ENCODE measurements at places on chromosomes 3 and 15.

- no peak for DNase-seq
- no peaks in the 10 kb centered on the region for H3K27me3 ChIP-seq
- H3K27ac ChIP-seq, result no peak overlapping the region
- H3K4me3 ChIP-seq, result no peak overlapping the region
- no peaks in the 10 kb centered on the region for H3K36me3 ChIP-seq
- H3K4me1 ChIP-seq, result no peaks in the 10 kb centered on the region
These were observed 8.7 kb upstream of the RASA2 start for GRCh38 chr3:141478139-141478538.

GRCh38 chr3:165442061-165442460, 245.9 kb upstream of the SLITRK3 start:
- no peak overlapping the region for H3K4me3 ChIP-seq
- H3K4me1 ChIP-seq, result no peaks in the 10 kb centered on the region
- H3K27me3 ChIP-seq, result peaks cover 2% of the 10 kb centered on the region
- DNase-seq, result no peak
- no peak overlapping the region for H3K27ac ChIP-seq
- H3K36me3 ChIP-seq, result no peaks in the 10 kb centered on the region

- H3K36me3 ChIP-seq, result no peaks in the 10 kb centered on the region
- H3K4me3 ChIP-seq, result no peak overlapping the region
- no peak for DNase-seq
- H3K27ac ChIP-seq, result no peak overlapping the region
- no peaks in the 10 kb centered on the region for H3K4me1 ChIP-seq
These were observed 242.1 kb downstream of the ZIC1 start for GRCh38 chr3:147651107-147651778.

GRCh38 chr3:112531358-112531781, 30.4 kb downstream of the ATG3 start:
- no peaks in the 10 kb centered on the region for H3K4me1 ChIP-seq
- DNase-seq, result peak; percentile 6
- no peaks in the 10 kb centered on the region for H3K27me3 ChIP-seq
- no peak overlapping the region for H3K4me3 ChIP-seq
- H3K36me3 ChIP-seq, result peaks cover 89% of the 10 kb centered on the region

DNA sequence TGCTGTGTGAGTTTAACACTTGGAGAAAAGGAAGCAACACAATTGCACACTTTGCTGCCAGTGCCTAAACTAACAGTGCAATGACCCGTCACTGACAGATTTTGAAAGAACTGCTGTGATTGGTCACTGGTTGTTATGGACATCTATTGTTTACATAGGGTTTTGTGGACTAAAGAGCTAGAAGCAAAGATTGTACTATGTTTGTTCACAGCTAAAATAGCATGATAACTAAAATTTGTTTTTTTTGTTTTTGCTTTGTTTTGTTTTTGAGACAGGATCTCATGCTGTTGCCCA, 112.4 kb upstream of the GOLGA8J start:
- no peaks in the 10 kb centered on the region for H3K4me1 ChIP-seq
- no peaks in the 10 kb centered on the region for H3K36me3 ChIP-seq
- no peak for DNase-seq

GRCh38 chr15:100937171-100937570, 18.0 kb downstream of the LRRK1 start:
- H3K4me3 ChIP-seq, result no peak overlapping the region
- no peaks in the 10 kb centered on the region for H3K4me1 ChIP-seq
- H3K27ac ChIP-seq, result no peak overlapping the region
- DNase-seq, result no peak

- no peaks in the 10 kb centered on the region for H3K27me3 ChIP-seq
- no peaks in the 10 kb centered on the region for H3K4me1 ChIP-seq
- H3K27ac ChIP-seq, result no peak overlapping the region
- no peak for DNase-seq
- H3K4me3 ChIP-seq, result no peak overlapping the region
These were observed 31.6 kb downstream of the SAXO2 start for GRCh38 chr15:82294061-82294690.

GRCh38 chr3:23496165-23496564, 293.0 kb downstream of the UBE2E2 start:
- H3K27ac ChIP-seq, result no peak overlapping the region
- DNase-seq, result no peak
- H3K36me3 ChIP-seq, result no peaks in the 10 kb centered on the region

DNA sequence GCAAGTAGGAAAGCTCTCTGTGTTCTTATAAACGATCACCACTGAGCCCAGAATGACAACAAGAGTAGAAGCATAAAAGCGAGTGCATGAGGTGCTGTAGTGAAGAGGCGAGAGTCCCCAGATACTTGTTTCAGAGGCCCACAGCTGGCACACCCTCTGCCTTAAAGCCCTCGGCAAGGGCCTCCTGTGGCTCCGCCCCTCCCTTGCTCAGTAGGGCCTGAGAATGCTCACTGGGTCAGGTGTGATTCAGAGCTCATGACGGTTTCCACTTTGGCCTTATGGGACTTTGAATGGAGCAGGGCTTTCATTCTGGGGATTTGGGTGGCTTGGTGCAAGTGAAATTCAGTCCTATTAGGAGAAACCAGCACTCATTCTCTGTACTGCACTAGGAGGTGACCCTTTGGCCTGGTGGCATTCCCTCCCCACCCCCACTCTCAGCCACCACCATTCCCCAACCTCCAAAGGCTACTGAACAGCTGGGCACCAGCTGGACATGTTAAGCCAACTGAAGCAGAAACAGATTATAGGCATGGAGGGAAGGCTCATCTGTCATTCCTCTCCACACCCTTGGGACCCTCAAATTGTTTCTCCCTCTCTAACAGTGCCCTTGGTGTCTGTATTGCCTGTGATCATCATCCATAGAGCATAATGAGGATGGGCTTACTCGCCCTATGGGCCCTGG, 109.6 kb upstream of the CTDSPL start:
- peaks cover 6% of the 10 kb centered on the region for H3K4me1 ChIP-seq
- H3K36me3 ChIP-seq, result no peaks in the 10 kb centered on the region
- H3K27me3 ChIP-seq, result no peaks in the 10 kb centered on the region
- no peak for DNase-seq
- no peak overlapping the region for H3K27ac ChIP-seq

DNA sequence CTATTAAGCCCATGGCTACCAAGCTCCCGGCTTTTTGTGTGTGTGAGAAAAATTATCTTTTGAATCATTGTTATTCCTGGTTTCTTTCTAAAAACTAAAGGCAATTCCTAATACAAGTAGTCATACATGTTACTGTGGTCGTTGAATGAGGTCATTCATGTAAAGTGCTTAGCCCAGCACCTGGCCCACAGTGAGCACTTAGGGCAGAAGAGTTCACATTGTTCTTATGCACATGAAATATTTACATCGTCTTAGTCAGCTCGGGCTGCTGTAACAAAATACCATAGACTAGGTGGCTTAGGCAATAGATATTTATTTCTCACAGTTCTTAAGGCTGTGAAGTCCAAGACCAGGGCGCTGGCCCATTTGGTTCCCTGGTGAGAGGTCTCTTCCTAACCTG, 216.1 kb downstream of the SHQ1 start:
- H3K36me3 ChIP-seq, result no peaks in the 10 kb centered on the region
- H3K4me3 ChIP-seq, result no peak overlapping the region
- H3K27me3 ChIP-seq, result no peaks in the 10 kb centered on the region

- H3K27me3 ChIP-seq, result no peaks in the 10 kb centered on the region
- H3K36me3 ChIP-seq, result no peaks in the 10 kb centered on the region
- no peaks in the 10 kb centered on the region for H3K4me1 ChIP-seq
These were observed 46.3 kb upstream of the CDV3 start for GRCh38 chr3:133527081-133527715.

GRCh38 chr3:53144862-53145712, 14.9 kb upstream of the RFT1 start:
- no peaks in the 10 kb centered on the region for H3K27me3 ChIP-seq
- H3K4me1 ChIP-seq, result peaks cover 2% of the 10 kb centered on the region
- no peak overlapping the region for H3K4me3 ChIP-seq
- no peak overlapping the region for H3K27ac ChIP-seq

DNA sequence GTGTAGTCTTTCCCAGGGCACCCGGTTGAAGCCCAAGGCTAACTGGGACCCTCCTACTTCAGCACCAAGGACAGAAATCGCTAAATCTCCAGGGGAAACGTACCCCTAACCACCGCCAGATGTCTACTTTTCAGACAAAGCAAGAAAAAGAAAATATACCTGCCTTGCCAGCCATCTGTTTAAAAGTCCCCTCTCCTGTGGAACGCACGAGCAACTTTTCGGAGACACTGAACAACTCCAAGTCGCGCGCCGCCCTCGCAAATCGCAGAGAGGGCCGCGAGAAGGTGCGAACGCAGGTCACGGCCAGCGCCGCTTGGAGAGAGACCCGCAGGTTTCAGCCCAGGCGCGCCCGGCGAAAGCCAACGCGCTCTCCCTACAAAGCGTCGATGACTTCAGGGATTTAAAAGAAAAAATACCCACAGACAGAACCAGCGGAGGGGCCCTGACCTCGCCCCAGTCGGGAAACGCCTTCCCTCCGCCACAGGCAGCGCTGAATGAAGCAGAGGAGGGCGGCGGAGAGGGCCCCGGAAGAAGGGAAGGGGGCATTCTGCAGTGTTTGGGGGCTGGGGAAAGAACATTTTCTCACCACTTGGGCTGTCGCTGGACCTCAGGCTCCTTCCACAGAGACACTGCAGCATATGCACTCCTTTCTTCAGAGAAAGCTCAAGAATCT, 213.1 kb downstream of the FGF12 start:
- no peaks in the 10 kb centered on the region for H3K36me3 ChIP-seq
- DNase-seq, result peak; percentile 67
- peak overlapping the region; percentile 30 for H3K4me3 ChIP-seq

GRCh38 chr3:67995206-67995605, 340.8 kb upstream of the SUCLG2 start:
- H3K27me3 ChIP-seq, result no peaks in the 10 kb centered on the region
- H3K36me3 ChIP-seq, result no peaks in the 10 kb centered on the region
- H3K4me1 ChIP-seq, result no peaks in the 10 kb centered on the region
- no peak overlapping the region for H3K27ac ChIP-seq
- no peak for DNase-seq

DNA sequence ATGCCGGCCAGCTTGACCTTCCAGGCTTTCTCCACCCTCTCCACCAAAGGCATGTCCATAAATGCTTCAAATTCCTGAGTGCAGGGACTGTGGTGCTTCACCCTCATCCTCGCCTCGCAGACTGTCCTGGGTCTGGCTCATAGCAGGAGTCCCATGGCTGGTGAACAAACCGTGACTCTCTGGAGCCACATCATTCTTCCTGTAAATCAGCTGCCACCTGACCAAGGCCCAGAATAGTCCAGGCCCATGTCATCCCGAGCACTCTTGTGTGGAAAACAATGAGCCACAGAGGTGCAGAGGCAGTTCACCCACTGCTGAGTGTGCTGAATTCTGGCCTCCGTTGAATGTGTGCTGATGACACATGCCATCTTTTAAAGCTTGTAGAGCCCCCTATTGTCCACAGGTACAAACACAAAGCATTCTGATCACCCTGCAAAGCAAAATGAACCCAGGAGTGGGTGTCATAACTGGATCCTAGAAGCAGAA, 68.6 kb downstream of the ABHD5 start:
- H3K36me3 ChIP-seq, result no peaks in the 10 kb centered on the region
- peaks cover 6% of the 10 kb centered on the region for H3K4me1 ChIP-seq
- no peak overlapping the region for H3K27ac ChIP-seq

DNA sequence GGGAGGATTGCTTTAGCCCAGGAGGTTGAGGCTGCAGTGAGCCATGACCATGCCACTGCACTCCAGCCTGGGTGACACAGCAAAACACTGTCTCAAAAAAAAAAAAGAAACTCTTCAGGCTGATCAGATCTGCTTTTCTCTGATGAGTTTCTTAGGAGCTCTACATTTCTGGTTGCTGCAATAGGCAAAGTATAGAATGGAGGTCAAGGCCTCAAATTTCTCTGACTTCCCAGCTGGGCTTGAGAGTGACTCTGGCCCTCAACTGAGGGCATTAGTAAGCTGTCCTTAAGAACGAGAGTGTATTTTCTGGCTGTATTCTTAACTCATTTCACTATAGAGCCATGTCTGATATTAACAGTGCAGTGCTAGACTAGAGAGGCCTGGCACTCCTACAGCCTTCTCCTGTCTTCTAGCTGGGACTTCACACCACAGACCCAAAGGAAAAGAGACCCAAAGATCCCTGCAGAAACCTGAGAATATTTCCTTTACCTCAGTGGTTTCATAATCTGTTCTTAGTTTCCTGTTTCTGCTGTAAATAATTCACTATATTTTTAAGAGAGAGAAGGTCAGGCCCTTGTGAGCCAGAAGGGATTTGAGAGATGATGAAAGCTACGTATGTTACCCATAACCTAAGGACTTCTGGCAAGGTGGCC, 2.0 kb upstream of the NR1I2 start:
- H3K27me3 ChIP-seq, result no peaks in the 10 kb centered on the region
- H3K4me1 ChIP-seq, result no peaks in the 10 kb centered on the region
- H3K36me3 ChIP-seq, result no peaks in the 10 kb centered on the region
- no peak overlapping the region for H3K4me3 ChIP-seq
- DNase-seq, result no peak

DNA sequence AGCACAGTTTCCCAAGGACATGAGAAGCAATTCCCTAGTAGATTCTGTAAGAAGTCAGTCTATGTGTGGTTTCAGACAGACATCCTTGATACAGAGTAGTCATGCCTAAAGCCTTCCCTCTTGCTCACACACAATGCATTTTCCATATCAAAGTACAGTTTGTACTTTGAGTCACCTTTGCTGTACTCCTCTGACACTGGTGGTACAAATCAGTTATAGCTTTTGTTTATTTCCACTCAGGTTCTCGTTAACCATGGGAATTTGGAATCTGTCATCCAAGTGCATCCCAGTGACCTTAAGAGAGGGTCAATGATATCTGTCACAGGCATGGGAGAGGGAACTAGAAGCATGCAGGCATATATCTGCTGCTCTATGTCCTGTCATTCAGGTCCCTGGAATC, 3.6 kb upstream of the GNB4 start:
- no peaks in the 10 kb centered on the region for H3K36me3 ChIP-seq
- H3K27ac ChIP-seq, result no peak overlapping the region

DNA sequence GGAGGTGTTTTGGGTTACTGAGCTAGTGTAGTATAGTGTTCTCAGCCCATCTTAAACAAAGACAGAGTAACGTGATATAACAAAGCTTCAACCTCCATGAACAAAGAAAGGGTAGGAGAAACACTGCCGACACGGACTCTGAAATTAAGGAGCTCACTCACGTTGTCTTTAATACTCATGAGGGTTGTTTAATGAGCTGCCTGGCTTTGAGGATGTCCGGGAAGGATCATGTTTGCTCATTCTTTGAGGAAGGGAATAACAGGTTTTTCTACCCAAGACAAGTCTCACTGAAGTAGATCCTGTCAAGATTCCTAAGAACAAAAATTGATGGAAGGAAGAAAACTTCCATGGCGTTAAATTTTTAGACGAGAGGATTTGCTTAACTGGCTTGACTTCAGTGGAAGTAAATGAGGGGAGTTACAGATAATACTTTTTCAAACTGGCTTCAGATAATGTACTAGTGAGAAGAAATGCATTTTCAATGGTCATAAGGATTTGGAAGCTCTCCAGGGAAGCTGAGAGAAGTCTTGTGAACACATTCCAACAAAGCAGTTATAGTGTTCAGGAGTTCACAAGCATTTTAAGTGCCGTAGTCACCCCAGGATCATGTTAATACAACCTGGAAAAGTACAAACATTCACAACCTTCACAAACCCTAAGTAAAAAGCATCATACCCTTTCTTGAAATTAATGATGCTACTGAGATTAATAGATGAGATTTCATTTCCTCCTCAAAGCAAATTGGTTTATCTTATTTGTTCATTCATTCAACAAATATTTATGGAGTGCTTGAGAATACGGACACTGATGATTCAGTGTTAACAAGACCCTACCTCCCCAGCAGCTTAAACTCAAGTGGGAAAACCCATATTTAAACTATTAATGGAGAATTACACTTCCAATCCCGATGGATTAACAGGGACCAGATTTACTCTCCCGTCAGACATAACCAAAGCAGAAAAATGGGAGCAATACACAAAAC, 101.5 kb downstream of the SHQ1 start:
- no peak overlapping the region for H3K27ac ChIP-seq
- H3K4me1 ChIP-seq, result no peaks in the 10 kb centered on the region
- H3K4me3 ChIP-seq, result no peak overlapping the region
- no peaks in the 10 kb centered on the region for H3K27me3 ChIP-seq

Data from neuronal stem cell (in vitro differentiated cells).